CD8-positive, alpha-beta T cell (primary cell): ENCODE measurements at places on chromosomes 11 and 22.

GRCh38 chr11:114131461-114131864 lies 72.0 kb downstream of the ZBTB16 start:
- no peak for DNase-seq

DNA sequence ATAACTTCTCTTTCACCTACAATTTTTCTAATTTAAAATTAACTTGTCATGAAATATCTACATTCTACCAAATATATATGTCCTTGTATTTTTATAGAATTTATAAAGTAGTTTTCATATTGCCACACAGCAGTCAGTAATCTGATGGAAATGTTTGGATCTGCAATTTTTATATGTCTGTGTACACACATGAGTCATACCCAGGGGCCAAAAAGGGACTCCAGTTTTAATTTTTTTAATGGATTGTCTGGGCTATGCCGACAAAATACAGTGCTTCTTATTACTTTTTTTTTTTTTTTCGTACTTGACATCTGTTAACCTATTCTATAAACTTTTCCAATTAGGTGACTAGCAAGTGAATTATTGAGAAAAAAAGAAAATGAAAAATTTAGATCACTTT lies 6.3 kb downstream of the GUCY1A2 start:
- no peak for DNase-seq

DNA sequence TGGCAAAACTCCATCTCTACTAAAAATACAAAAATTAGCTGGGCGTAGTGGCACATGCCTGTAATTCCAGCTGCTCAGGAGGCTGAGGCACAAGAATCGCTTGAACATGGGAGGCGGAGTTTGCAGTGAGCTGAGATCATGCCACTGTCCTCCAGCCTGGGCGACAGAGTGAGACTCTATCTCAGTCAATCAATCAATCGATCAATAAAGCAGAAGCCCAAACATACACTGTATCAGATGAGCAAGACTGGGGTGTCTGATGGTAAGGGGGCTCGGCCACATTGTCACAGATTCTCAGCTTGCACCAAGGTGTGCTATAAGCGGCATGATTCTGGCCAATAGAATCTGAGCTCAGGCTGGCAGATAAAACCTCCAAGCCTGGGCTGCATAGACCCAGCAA lies 261.1 kb downstream of the BUD13 start:
- DNase-seq: no peak

GRCh38 chr22:35140879-35141745 lies 75.2 kb downstream of the ISX start:
- DNase-seq: no peak

GRCh38 chr11:94504689-94505293 lies 7.5 kb upstream of the C11orf97 start:
- no peak for DNase-seq

GRCh38 chr22:48943567-48944432 lies 883.9 kb downstream of the BRD1 start:
- no peak for DNase-seq

- peak; percentile 23 for DNase-seq
Measured at GRCh38 chr11:106087815-106088435, 10.5 kb downstream of the AASDHPPT start.

- DNase-seq: no peak
Measured at GRCh38 chr22:49025791-49026493, 801.7 kb downstream of the BRD1 start.
